ENCODE measurements at places on chromosomes 3 and 15.

DNA sequence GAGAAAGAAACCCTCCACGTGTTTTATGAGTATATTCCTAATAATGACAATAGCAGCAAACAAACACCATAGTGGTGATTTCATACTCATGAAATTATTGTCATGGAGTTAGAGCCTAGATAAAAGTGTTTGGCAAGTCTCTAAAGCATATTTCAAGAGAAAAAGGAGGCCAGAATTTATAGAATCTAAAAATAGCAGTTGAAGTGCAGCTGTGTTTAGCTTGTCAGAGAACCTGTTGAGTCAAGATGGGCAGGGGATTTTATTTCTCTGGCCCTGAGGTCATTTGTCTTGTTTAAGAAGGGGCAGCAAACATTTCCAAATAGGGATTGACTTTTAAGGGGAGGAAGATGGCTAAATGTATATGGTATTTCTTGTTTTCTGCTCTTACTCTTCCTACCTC, 279.6 kb upstream of the CTDSPL start:
- DNase-seq, result no peak

DNA sequence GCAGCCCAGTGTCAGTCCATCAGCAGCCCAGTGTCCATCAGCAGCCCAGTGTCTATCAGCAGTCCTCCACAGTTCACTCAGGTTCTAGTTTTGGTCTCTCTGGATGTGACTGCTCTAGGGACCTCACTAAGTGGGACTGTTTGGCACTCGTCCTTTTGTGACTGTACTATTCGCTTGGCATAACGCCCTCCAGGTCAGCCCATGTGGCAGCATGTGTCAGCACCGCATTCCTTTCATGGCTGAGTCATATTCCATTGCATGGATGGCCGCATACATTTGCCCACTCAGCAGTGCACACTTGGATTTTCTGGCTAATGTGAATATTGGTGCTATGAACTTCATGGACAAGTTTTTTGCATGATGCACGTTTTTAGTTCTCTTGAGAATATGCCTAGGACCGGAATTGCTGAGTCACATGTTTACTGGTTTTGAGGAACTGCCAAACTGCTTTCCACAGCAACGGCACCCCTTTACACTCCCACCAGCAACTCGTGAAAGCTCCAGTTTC, 16.4 kb downstream of the CHST13 start:
- DNase-seq, result peak; percentile 63

DNA sequence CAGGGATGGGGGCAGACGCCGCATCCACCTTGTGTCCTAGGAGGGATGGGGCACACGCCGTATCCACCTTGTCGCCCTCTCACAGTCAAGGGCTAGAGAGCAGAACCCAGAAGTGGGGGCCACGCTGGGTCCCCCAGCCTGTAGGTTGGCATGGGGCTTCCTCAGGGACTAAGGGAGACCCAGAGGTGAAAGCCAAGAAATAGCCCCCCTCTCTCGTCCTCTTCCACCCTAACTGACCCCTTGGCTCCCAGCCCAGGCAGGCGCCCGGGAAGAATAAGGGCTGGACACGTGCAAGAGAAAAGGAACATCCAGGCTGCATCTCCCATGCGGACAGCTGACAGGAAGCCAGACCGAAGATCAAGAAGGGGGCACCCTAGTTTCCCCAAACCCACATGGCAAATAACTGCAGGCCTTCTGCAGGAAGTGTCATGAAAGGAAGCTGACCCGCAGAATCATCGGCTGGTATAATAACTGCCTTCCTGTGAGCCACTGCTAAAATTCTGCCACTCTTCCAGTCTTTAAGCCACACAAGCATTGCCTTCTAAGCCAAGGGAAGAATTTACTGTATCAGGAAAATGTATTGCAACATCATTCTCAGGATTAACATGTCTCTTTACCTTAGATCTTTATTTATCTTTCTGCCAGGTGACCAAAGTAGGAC, 38.5 kb upstream of the TFRC start:
- DNase-seq, result no peak

- DNase-seq, result no peak
These were observed 34.2 kb downstream of the CIP2A start for GRCh38 chr3:108554913-108555571.

DNA sequence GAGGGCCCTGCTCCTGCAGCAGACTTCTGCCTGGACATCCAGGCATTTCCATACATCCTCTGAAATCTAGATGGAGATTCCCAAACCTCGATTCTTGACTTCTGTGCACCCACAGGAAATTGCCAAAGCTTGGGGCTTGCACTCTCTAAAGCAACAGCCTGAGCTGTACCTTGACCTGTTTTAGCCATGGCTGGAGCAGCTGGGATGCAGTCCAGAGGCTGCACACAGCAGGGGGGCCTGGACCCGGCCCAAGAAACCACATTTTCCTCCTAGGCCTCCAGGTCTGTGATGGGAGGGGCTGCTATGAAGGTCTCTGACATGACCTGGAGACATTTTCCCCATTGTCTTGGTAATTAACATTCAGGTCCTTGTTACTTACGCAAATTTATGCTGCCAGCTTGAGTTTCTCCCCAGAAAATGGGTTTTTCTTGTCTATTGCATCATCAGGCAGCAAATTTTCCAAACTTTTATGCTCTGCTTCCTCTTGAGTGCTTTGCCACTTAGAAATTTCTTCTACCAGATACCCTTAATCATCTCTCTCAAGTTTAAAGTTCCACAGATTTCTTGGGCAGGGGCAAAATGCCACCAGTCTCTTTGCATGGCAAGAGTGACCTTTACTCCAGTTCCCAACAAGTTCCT, 11.8 kb upstream of the MYO5A start:
- DNase-seq, result no peak

DNA sequence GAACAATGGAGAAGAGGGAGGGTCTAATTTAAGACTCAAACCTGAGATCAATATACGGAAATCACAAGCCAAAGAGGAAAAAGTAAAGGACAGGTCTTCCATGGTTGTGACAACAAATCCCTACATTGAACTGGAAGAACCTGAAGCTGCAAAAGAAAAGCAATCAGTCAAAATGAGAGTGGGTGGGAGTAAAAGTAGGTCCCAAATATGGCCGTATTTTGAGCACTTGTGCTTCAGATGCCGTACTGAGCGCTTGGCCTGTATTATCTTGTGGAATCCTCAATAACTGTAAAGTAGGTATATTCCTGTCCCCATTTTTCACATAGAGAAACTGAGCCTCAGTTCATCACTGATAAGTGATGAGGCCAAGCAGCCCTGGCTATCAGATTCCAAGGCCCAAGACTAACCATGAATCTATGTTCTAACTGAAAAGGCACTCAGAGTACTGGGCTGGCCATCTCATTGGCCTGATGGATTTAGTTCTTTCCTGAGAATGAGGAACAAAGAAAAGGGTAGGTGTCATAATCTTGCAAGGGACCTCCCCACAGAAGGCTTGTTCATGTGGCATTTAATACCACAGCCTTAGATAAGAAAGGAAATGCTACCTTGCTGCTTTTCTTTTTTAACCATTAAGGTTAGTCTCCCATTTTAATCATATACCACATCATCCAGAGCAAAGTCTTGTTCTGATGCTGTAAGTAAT, 52.5 kb downstream of the LRRN1 start:
- no peak for DNase-seq

GRCh38 chr3:46401579-46401978, 5.3 kb downstream of the CCR5AS start:
- DNase-seq, result no peak

DNA sequence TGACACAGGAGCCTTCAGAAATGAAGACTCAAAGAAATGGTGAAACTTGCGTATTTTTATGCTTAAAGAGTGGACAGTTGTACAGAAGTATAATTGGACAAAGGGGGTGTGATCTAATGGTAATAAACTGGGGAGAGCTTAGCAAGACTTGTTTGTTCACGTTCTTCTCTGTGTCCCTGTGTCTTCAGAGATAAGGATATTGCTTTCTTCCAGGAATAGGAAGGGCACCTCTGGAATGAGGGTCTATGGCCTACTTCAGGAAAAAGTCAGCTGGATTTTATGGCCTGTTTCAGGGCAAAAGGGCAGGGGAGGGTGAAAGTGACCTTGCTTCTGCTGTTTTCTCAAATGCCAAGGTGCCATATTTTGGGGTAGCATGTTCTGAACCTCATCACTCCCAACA, 4.5 kb upstream of the TOPAZ1 start:
- no peak for DNase-seq

- DNase-seq, result no peak
These were observed 63.8 kb downstream of the LRRC49 start for GRCh38 chr15:70956201-70956995.

- no peak for DNase-seq
These were observed 24.6 kb downstream of the CCDC14 start for GRCh38 chr3:123936400-123936799.

GRCh38 chr15:34886134-34886533, 83.4 kb downstream of the AQR start:
- DNase-seq, result no peak

GRCh38 chr15:69660114-69660513, 207.5 kb downstream of the RPLP1 start:
- DNase-seq, result no peak

DNA sequence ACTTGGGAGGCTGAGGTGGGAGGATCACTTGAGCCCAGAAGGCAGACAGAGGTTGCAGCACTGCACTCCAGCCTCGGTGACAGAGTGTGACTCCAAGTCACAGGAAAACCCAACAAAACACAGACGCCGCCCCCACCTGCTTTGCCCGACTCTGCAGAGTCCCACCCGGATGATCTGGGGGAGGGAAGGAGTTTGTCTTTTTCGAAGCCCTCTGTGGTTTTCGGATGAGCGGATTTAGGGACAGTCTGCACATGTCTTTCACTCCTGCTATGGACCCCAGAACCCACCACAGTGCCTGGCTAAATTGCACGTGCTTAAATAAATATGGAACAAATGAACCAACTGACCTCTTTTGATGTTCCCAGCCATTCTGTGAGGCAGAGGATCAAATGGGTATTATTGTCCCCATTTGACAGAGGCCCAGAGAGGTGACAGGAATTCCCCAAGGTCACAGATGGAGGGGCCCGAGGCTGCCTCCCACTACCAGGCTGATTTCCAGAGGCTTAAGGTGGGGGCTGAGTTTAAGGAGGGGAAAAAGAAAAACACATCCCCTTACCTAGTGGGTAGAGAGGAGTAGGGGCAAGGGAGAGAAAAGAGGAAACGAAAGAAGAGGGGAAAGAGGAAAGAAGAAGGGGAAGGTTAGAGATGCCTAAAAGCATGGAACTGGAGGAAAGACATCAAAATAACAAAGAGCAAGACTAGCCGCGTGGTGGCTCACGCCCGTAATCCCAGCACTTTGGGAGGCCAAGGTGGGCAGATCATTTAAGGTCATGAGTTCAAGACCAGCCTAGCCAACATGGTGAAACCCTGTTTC, 59.4 kb upstream of the TFRC start:
- no peak for DNase-seq

GRCh38 chr15:32677238-32677750, 35.8 kb downstream of the SCG5 start:
- DNase-seq, result no peak

DNA sequence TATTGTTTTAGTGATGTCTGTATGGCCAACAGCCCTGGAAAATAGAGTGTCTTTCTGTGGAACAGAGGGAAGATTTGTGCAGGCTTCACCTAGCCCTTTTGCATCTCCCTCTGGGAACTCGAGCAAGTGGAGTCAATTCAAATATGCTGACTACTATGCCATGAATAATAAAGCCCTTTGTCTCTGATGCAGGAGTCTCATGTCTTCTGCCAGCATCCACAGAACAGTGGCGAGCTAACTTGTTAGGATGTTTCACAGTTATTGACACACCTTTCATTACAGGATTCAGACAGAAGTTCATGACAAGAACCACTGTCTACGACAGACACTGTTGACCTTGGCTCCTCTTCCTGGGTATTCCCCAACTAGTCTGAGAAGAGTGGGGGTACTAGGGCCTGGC, 15.6 kb upstream of the CCDC54 start:
- DNase-seq, result no peak

DNA sequence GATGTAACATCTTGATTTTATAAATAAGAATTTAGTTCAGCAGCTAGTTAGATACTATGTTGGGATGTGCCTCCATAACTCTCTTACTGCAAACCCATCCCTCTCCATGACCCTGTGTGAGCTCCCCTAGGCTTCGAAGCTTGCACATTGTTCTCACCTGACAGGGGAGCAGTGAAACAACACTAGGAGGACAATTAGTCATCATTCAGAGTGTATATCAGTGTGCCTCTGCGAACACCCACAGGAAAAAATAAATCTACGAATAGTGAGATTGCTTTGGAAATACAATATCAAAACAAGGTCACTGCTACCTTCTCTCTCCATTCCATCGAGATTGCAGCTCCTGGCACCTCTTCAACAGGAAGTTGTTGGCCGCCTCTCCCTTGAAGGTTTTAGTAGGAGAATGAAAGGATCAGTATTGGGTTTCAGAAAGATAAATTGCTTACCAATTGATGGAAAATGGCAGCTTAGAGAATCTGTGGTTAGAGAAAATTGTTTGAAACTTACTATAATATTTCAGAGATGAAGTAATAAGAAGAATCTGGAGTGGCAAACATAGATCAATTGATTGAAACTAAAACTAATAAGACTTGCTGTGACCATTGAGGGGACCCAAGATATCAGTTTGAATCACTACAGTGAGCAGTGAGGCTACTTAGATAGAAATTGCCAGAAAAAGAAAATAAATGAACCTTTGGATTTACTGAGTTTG, 103.2 kb downstream of the CHL1 start:
- no peak for DNase-seq

DNA sequence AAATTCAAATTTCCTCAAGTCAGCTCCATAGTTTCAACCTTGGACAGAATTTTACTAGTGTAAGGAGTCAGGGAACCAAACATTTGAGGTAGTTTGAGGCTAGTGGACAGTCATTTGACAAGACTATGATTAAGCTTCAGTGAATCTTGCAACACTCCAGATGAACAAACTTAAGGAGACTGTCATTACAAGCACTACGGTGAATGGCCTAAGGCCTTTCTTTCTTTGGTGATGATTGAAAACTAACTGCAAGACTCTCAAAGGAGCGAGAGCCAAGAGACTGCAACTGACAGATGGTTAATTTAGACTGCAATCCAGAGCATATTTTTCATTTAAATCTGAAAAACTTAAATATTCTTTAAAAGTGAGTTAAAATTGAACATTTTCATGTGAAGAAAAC, 272.3 kb upstream of the NECTIN3 start:
- no peak for DNase-seq

DNA sequence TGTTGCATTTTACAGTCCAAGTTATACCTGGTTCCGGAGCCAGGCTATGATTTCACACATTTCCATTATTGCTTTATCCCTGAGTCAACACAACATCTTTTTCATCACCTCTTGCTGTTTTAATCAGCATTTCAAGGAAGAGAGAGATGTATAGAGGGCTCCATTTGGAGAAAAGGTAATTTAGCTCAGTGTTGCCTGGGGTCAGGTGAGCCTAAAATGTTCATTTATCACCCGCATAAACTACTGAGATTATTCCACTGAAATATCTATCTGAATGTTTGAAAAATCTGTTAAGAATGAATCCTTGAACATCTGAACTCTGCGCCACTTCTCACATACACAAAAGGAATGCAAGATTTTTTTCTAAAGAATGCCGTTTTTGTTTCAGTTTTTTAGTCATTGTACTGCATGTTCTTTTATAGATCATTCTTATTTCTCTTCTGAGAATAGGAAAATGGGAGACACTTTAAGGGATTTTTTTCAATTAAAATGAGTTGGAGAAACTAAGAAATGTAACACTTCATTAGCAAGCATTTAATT, 51.5 kb upstream of the AGTR1 start:
- DNase-seq, result no peak

GRCh38 chr3:74693696-74694393, 79.4 kb upstream of the CNTN3 start:
- DNase-seq, result no peak
